AG04450 (cell line): ENCODE measurements at places on chromosomes 13 and 19. TPM values are rescaled to one million over a fixed set of nuclear protein-coding genes. Genes with fewer than 3 reads are reported as not detected.

GRCh38 chr13:45396533-45397095 is 21.6 kb downstream of the SLC25A30 start:
- DNase-seq = no peak

GRCh38 chr19:33345163-33345562 is 28.3 kb upstream of the CEBPG start:
- no peak for DNase-seq

Gene MCF2L
- polyA plus RNA-seq = 0.04 and 0.10 TPM in 2 replicates

- DNase-seq = no peak
These were observed 4.0 kb downstream of the MCF2L start for GRCh38 chr13:112972867-112973576.

DNA sequence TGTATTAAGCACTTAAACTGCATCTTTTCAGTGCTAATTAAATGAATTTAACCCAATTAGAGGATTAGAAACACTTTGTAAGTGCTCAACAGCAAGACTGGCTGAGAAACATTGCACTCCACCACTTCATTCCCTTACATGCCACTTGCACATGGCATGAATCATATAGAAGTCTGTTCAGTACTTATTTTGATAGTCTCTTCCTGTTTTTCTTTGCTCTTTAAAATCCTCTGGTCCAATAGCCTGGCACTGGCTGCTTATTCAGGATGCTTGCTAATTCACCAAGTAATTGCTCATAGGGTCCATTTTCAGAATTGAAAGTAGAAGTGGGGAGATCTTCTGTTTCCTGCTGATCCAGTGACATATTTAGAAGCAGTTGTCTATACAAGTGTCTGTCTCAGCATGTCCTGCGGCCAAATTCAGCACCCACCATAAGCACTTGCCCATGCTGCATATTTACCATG is 900.1 kb downstream of the PCDH9 start:
- DNase-seq = no peak

Gene ZNF480
- polyA plus RNA-seq = 11.9 TPM in 2 replicates

Gene CCNE1
- polyA plus RNA-seq = 3.7 and 4.8 TPM in 2 replicates

DNA sequence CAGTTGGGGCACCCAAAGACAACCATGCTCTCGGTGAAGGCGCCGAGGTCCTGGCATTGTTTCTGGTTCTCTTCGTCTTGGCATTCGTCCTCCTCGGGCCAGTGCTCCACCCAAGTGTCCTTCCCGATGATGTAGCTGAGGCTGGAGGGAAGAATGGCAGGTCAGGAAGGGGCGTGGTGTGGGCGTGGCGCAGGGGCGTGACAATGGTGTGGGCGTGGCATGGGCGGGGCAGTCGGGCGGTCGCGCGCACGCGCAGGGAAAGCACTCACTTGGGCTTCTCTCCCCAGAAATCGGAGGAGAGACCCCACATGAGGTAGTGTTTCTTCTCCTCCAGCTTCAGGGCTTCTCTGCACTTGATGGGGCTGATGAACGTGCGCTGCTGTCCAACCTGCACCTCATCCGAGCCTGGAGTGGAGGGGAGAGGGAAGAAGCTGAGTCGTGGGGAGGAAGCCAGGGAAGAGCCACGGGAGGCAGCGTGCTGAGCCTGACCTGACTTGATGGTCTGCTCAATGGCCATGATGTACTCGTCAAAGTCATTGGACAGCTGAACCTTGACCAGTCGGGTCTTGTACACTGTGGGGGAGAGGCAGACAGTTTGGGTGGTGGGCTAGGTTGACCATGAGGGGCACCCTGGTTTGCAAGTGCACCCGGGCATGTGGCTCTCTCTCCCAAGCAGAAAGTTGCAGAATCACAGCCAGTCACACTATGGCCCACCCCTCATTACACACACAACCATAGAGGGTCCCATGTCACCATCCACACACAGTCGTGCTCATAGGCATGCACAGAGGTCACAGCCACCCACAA is 8.1 kb upstream of the TNFSF14 start:
- no peak for DNase-seq

DNA sequence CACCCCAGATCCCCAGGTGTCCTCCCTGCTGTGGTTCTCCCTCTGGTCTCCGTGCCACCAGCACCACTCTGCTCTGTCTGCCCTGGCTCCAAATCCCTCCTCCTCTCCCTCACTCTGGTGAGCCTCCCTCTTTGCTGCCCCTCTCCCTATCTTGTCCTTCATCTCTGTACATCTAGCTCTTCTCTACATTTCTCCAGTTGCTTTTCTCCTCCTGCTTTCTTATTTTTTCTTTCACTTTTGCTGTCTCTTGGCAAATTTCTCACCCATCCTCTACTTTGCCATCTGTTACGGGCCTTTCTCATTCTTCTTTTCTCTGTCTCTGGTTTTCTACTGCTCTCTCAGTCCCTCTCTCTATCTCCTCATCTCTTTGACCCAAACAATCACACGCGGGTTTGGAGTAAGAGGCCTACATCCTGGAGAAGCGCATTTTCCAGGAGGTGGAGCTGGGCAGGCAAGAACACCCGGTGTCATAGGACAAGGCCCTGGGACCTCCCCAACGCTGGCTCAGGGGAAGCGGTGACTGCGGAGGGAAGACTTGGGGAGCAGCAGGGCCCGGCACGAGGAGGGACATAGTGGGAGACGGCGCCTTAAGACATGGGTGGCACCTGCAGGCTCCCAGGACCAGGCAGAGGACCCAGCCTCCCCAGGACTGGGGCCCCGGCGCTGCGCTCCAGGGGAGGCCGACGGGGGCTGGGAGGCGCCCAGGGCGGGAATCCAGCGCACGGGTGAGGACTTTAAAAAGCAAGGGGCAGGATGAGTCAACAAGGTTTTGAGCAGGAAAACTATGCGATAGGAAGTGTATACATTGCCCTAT is 9.9 kb downstream of the ZNF611 start:
- DNase-seq = no peak

GRCh38 chr13:77094773-77095172 is 67.8 kb upstream of the FBXL3 start:
- no peak for DNase-seq
